ENCODE measurements at places on chromosomes 3 and 15.
A peak's percentile ranks its signal among the peaks of the same experiment; 100 is the strongest.

- no peak for DNase-seq
These were observed 204.9 kb downstream of the CADPS start for GRCh38 chr3:62670351-62670750.

DNA sequence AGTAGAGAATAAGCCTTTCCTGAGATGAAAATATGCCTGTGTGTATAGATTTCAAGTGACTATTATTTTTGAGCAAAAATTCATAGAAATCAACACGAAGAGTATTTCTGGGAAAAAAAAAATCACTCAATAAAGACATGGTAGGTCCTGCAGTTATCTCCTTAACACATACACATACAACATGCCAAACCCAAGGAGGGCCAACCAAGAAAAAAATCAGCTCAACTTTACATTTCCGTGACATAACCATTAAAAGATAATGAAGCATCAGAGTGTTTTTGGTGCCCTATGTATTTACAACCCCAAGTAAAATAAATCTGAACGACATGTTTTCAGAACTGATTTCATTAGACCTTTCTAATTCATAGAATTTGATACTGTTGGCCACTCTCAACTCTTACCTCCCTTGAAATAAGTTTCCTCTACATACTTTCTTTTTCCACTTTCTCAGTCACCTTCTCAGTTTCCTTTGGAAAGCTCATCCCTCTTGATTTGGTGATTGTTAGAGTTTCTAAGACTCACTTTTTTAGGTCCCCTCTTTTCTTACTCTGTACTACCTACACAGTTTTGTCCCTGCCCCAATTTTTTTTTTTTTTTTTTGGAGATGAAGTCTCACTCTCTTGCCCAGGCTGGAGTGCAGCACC lies 162.3 kb downstream of the TBL1XR1 start:
- no peak for DNase-seq

GRCh38 chr3:23201154-23201838 lies 1.8 kb upstream of the UBE2E2 start:
- DNase-seq = no peak

DNA sequence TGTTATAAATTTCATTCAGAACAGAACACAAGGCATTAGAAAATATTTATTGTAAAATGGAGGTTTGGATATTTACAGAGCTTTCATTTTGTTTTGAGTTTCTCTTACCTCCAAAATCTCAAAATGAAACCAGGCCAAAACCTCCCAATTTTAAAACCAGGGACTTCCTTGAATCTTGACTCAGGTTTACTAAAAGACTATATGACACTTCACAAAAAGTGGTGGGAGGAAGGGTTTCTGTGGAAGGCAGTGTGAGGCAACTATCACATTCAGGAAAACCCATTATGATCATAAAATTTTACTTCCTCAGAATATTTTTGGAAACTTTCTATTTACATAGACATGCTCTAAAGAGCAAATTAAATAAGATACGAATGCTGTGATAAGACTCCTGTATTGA lies 205.8 kb upstream of the EOMES start:
- DNase-seq = no peak

GRCh38 chr3:101163554-101163953 lies 156.8 kb downstream of the IMPG2 start:
- no peak for DNase-seq

DNA sequence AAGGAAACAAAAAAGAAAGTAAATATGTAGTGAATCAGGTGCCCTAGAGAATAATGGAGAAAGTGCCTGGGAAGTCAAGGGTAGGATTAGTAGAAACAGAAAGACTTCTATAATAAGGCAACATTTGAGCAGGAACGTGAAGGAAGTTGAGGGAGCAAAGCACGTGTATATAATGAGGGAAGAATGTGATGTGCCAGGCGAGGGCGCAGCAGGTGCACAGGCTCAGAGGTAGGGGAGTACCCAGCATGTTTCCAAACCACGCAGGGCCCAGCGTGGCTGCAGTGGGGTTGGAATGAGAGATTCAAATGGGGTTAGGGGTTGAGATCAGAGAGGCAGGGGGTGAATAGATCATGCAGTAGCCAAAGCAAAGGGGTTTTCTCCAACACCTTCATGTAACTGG lies 91.9 kb upstream of the VGLL4 start:
- DNase-seq = no peak

- DNase-seq = no peak
These were observed 950.7 kb upstream of the CFAP20DC start for GRCh38 chr3:60000311-60001105.

GRCh38 chr15:68909601-68910100 lies 20.7 kb upstream of the SPESP1 start:
- no peak for DNase-seq

DNA sequence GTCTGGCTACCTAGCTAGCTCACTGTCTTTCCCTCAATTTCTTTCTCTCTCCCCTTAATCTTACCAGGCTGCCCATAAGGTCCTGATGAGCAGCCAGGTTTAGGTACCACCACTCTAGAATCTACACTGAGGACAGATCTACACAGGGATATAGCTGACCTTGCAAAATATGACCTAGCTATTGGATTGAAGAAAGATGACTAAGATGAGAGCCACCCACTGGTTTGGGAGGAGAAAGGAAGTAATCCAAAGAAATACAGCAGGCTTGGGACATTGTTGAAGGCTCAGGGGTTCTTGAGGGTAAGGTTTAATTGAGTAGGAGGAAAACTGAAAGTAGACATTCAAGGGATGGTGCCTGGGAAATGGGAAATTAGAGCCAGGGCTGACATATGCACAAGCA lies 142.0 kb upstream of the TMC3 start:
- DNase-seq = no peak

DNA sequence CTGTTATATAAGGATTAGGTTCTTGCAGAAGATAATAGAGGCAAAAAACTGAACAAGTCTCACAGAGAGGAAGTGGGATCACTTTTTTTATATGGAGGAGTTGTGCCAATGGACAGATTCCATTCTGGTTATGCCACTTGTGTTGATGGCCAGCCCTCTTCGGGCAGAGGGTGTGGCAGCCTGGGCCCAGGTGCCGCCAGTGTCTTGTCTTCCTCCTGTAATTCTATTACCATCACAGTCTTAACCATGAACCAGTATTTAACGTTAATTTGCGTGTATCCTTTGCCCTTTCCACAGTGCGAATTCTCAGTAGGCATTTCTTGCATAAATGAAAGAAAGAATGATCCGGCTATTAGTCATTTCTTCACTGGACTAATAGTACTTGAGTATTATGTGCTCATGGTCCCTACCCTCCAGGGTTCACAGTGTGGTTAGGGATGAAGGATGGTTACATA lies 7.0 kb upstream of the USP4 start:
- peak; percentile 45 for DNase-seq

DNA sequence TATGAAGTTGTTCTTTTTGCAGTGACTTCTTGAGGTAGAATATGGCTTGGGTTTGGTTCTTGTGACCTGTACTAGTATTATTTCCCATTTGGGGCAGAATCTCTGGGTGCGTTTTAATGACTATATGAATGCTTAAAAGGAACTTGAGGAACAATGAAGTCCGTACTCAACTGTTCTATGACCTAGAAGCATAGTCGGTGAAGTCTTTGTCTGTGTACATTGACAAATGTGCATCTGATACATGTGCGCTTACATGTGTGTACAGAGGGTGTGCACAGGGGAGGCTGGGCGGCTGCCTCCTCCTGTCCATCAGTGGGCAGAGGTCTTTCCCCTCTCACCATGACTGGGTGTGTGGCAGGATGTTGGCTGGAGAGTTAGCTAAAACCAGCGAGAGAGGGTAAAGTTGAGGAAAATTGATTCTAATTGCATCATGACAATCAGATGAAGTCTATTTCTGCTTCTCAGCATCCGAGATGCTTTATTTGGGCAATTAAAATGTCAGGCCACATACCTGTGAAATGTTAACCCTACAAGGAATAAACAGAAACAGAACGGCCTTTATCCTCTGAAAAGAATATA lies 1.0 kb upstream of the NR2F2 start:
- no peak for DNase-seq

DNA sequence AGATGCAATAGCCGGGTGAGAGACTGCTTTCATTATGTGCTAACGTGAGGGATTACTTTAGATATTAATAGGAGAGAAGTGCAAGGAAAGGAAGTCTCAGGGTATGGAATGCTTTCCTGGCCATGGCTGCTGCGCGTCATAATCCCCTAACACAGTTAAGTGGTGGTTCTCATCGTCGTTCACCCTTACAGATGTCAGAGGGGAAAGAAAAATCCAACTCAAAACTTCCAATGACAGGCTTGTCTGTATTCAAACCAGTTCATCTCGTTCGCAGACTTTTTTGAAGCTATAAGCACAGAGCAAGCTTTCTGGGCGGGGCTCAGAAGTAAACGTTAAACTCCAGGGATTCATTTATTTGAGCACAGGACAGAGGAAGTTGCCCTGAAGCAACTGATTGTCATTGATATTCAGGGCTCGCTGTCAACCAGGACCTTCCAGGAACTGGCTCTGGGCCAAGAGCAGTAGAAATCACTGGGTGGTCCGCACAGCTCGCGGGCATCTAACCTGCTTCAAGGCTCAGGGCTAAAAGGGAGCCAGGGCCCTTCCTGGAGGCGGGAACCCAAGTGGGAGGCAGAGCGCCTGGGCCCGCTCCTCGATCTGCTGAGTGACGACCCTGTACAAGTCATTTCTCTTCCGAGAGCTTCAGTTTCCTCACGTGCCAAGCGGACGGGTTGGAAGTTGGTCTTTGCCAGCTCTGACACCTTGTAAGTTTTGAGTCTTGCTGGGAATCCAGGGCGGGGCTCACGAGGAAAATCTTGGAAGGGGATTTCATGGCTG lies 1.1 kb upstream of the LPP start:
- peak; percentile 40 for DNase-seq

DNA sequence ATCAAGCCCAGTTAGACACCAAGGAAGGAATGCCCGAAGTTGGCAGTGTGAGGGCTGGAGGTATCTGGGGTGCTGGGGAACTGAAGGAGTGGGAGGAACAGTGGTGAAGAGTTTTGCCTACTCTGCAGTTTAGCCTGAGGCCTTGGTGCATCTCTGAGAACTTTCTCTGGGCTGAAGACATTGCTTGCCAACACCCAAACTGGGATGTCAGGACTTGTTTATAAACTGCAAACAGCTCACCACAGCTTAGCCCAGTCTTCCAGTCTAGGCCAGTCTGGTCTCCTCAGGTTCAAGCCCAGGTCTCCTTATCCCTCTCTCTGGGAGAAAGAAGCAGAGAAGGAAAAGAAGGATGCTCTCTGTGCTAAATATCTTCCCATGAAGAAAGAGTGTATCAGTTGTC lies 68.0 kb upstream of the BOC start:
- no peak for DNase-seq

DNA sequence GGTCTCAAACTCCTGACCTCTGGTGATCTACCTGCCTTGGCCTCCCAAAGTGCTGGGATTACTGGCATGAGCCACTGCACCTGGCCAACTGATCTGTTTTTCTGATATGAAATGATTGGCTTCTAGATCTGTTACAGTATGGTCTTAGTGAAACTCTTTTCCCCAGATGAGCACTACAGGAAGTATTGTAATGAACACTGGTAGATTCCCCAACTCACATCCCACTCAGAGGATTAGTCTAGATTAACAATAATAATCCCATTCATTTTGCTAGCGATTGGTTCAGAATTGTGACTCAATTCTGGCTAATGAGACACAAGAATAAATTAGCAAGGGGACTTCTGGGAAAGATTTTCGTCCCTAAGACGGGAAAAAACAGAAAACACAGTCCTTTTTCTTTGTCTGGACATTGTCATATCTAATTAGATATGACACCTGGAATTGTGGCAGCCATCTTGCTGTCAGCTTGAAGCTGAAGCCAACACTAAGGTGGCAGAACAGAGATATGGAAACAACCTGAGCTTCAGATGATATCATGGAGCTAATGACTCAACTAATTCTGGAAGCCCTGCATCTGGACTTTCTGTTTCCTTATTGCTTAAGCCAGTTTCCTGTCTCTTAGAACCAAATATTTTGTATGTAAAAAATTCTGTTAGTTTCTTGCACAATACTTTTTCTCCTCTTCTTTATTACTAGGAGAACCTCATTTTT lies 17.4 kb upstream of the NPTN start:
- no peak for DNase-seq

- peak; percentile 66 for DNase-seq
These were observed 8.5 kb downstream of the HTR3D start for GRCh38 chr3:184040010-184040409.

DNA sequence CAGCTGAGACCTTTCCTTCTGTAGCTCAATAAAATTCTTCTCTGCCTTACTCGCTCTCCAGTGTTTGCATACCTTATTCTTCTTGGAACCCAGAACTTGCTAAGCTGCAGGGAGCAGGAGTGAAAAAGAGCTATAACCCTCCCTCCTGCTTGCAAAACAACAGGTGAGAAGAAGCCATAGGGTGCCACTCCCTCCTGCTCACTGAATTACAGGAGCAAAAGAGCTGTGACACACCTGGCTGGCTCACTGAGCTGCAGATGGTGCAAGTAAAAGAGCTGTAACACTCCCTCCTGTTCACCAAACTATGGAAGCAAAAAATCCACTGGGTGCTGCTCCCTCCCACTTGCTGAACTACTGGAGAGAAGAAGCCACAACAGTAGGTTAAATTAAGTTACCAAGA lies 44.2 kb upstream of the C2CD4B start:
- no peak for DNase-seq

DNA sequence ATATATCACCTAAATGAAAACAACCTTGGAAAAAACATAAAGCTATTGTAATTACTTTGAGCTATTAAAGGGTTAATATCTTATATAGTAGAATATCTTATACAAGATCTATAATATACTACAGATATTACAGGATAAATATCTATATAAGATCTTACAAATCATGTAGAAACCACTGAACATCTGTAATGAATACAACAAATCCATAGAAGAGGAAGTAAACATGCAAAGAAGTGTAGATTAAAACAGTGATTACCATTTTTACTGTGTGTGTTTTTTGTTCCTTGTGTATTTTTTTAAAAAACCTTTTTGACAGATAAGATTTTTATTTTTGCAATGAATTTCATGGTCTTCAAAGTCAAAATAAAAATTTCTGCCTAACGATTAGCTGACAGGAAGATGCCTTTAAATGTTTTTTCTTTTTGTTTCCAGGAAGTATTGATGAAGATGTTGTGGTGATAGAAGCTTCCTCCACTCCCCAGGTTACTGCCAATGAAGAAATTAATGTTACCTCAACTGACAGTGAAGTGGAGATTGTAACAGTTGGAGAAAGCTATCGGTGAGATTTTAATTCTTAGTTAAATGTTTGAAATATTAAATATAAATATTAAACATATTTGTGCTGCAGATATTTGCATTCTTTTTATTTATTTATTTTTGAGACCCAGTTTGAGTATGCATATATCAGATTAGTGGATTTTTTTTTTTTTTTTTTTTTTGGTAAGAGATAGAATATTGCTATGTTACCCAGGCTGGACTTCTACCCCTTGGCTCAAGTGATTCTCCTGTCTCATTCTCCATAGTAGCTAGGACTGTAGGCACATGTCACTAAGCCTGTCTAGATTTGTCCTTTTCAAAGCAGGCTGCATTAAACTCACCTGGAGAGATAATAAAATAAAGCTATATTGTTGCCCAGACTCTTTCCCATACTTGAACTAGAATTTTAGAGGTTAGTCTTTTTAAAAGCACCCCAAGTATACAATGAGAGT lies 52.8 kb upstream of the CCNB2 start:
- no peak for DNase-seq

GRCh38 chr3:43001094-43001553 lies 22.0 kb downstream of the GASK1A start:
- DNase-seq = no peak

GRCh38 chr3:13011573-13012220 lies 61.5 kb downstream of the IQSEC1 start:
- DNase-seq = no peak

Data from H54 (cell line).